ENCODE measurements at places on chromosomes 3 and 15.

GRCh38 chr3:105430455-105430854 lies 63.7 kb downstream of the ALCAM start:
- no peak for DNase-seq

GRCh38 chr15:34514251-34514670 lies 69.2 kb downstream of the GOLGA8B start:
- DNase-seq = peak; percentile 3

GRCh38 chr15:49814709-49815108 lies 193.9 kb downstream of the DTWD1 start:
- DNase-seq = no peak

- DNase-seq = no peak
These were observed 112.1 kb upstream of the MB21D2 start for GRCh38 chr3:193029800-193030199.

- peak; percentile 22 for DNase-seq
These were observed 22.4 kb downstream of the PLA2G4F start for GRCh38 chr15:42133886-42134502.

DNA sequence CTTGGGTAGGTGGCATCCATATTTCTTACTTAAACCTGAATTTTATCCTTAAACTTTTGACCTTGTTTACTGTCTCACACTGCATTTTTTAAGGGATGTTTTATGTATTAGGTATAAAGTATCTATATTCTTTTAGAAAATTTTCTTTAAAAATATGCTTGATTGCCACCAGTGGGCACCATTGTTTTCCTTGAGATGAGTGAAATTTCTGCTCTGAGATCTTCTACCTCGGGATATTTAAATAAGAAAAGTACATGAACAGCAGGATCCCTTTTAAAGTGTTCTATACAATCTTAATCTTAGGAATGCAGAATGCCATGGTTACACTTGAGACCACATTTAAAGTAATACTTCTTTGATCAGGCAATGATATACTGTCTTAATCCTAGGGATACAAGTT lies 108.7 kb downstream of the SLMAP start:
- DNase-seq = peak; percentile 17

Measured in Caki2 (cell line).